ENCODE measurements at places on chromosomes 3 and 15.

DNA sequence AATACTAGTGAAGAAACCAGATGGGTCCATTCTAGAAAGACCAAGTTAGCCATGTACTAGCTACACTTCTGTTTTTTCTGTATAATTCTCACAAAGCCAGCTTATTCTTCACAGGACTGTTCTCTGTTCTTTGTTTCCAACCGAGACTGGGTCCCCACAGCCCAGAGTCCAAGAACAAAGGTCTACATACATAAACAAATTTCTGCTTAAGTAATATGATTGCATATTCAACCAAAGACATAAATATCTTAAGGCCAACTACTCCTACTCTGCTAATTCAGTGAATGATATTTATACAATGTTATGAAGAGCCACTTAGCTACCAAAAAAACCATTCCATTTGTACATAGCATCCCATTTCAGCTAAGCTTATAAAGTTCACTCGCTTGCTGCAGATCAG lies 299.8 kb upstream of the CCDC54 start:
- no peak for DNase-seq

- no peak for DNase-seq
Observed at GRCh38 chr15:101428758-101429157, 60.7 kb downstream of the PCSK6 start.

DNA sequence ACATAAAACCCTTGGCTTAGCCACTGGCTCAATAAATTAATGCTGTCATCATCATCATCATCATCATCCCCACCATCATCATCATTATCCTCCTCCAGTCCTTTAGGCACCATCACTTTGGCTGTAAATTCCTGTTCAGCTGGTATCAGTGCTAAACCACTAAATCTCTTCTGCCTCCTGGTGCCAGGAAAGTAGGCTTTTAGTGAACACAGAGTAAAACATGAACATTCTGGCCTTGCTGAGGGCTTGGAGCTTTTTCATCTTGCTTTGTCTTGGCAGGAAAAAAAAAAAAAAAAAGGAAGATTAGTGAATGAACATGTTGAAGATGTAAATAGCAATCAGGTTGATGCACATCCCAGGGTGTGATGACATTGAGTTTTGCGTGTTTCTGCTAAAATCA lies 67.3 kb upstream of the EIF1B start:
- no peak for DNase-seq

- no peak for DNase-seq
Observed at GRCh38 chr3:10935846-10936631, 56.5 kb upstream of the SLC6A1 start.

- DNase-seq: no peak
Observed at GRCh38 chr3:26963361-26963743, 340.8 kb downstream of the LRRC3B start.

All from right kidney (tissue), 9 donors.